ENCODE measurements at places on chromosomes 13 and 19. TPM values are rescaled to one million over a fixed set of nuclear protein-coding genes. Genes with fewer than 3 reads are reported as not detected.

CDX2 gene
- not detected for total RNA-seq

- no peak for DNase-seq
Measured at GRCh38 chr13:44498969-44499368, 77.2 kb downstream of the TSC22D1 start.

DNA sequence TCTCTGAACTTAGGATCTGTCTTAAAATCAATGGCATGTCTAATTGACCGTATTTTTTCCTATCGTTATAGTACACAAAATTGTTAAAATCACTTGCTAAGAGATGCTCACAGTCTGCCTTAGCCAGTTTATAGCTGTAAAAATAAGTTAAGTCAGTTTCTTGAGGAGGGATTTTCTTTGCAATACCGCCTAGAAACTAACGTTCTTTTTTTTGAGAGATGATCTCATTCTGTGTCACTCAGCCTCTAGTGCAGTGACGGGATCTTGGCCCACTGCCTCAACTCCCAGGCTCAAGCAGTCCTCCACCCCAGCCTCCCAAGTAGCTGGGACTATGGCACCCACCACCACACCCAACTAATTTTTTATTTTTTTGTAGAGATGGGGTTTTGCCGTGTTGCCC is 4.4 kb downstream of the CKAP2 start:
- DNase-seq, result no peak

GRCh38 chr19:17790059-17790780 is 4.7 kb upstream of the B3GNT3 start:
- no peak for DNase-seq

DNA sequence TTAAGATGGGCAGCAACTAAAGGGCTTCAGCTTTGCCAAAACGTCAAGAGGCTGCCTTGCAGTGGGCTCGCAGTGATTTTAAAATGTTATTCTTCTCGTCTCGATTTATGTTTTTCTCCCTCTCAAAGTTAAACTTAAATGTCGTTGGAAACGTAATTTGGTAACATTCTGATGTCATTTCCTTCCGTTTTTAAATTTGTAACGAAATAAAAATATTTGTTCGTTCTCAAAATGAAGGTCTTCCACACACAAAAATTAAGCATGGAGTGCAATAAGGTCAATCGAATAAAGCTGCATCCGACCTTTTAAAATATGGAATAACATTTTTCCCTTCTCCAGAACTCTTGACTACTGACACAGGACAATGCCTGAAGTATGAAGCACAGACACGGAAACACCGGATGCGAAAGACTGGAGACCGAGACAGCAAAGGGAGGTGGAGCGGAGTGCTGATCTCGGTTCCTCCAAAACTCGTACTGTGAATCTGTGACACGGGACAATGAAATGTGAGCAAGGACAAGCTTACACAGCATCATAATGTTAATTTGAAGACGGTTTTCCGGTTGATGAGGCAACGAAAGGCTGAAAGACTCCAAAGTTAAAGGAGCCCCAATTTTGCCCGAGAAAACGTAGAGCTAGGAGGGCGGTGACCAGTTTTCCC is 850 bp downstream of the MTMR6 start:
- DNase-seq, result peak; percentile 35

Measured in heart left ventricle (tissue), 16 donors.